NCI-H1694 (cell line): ENCODE measurements at places on chromosomes 11 and 22.

DNA sequence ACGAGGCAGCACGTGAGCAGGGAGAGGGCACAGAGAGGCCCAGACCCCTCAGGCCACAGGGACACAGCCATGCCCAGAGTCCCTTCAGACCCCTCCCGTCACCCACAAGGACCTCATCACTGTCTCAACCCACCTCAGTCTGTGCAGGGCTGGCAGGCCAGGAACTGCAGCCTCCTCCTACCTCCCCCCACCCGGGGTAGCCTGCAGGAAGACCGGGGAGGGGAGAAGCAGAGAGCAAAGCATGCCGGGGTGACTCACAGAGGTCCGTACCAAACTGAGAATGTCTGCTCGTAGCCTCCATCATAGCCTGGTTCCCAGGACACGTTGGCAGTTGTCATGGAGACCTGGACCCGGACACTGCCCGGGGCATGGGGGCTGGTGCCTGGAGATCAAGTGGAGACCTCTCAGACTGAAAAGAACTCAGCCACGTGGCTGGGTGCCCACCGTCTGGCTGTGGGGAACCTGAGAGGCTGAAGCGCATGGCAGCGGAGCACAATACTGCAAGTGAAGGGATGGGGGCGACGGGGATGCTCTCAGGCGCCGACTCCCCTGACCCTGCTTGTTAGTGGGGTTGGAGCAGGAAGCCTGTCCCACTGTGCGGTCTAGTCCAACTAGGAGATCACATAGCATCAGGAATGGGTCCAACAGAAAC lies 27.2 kb downstream of the IGSF9B start:
- no peak for DNase-seq

GRCh38 chr11:115678942-115679341 lies 174.7 kb upstream of the CADM1 start:
- DNase-seq, result no peak

- no peak for DNase-seq
These were observed 119.0 kb downstream of the LDLRAD3 start for GRCh38 chr11:36062796-36063365.

GRCh38 chr22:50000587-50001387 lies 11.8 kb downstream of the IL17REL start:
- DNase-seq, result no peak

- no peak for DNase-seq
These were observed 6.5 kb downstream of the MSANTD2 start for GRCh38 chr11:124793466-124794278.

GRCh38 chr11:131154351-131154750 lies 216.1 kb upstream of the NTM start:
- DNase-seq, result no peak

GRCh38 chr11:69368119-69368880 lies 74.3 kb downstream of the MYEOV start:
- no peak for DNase-seq

- no peak for DNase-seq
These were observed 749 bp downstream of the VWA5A start for GRCh38 chr11:124115782-124116616.

DNA sequence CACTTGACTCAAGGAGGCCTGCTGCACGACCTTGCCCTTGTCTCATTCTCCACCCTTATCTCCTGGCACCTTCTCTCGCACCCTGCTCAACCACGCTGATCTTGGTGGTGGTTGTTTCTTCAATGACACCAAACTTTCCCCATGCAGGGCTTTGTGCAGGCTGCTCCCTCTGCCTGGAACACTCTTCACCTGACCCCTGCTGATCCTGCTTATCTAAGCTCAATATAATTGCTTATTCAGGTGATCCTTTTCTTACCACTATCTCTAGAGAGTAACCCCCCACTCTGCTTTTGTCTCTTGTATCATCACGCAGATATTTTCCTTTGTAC lies 604.4 kb downstream of the BUD13 start:
- DNase-seq, result no peak

DNA sequence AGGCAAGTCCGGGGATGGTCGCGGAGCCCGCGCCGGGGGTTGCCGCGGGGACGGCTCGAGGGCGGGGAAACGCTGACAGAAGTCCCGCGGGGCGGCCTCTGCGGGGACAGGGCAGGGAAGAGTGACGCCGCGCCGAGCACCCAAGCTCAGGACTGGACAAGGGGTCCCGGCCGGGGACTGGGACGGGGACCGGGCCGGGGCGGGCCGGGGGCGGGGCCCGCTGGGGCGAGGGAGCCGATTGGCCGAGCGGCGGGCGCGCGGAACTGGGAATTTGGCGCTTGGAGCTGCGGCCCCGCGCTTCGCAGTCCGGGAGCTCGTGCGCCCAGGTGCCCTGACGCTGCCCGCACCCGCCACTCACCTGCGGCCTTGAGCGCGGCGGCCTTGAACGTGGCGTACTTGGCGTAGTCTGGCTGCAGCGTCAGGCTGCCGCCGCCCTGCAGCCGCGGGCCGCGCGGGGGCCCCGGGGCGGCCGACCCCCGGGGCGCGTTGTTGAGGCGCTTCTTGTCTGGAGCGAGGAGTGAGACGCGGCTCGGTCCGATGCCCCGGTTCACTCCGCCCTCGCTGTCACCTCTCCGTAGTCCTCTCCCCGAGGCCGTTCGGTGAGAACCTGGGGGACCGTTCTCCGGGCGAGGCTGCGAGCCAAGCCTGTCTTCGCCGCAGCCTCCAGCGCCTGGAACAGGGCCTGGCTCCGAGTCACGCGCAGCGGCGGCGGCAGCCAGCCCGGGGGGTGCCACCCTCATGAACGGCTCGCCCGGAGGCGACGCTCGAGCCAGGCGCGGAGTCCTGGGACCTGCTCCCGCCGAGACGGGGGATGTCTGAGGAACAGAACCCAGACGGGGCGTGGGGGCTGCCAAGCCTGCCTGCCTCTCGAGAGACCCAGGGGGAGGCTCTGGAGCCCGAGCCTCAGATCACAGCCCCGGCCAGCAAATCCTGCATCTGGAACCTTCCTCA lies 4.5 kb downstream of the SHISA8 start:
- DNase-seq, result no peak

DNA sequence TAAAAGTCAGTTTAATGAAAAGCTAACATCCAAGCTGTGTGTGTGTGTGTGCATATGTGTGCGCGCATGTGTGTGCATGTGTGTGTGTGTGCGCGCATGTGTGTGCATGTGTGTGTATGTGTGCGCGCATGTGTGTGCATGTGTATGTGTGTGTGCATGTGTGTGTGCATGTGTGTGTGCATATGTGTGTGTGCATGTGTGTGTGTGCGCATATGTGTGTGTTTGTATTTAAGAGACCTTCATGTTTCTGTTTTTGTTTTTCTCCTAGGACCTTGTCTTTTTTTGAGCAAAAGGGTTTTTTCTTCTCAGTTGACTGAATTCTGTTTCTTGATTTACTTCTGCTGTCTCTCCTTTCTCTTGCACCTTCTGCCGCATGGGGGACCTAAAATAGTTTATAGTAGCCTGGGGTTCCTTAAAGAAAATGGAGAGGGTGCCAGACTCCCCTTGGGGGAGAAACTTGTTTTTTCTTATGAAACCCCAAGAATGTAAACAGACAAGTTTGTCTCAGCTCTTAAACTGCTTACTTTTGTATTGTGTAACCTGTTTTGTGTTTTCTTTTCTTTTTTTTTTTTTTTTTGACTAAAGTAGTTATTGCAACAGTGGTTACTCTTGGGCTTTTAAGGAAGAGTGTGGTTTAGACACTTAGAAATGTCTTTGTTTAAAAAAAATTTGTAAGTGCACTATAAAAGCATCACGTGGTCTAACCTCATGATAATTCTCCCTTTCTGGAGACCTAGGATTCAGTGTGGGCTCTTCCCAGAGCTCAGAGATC lies 53.0 kb downstream of the OSBPL5 start:
- DNase-seq, result no peak

GRCh38 chr11:78040691-78041379 lies 17.8 kb upstream of the KCTD14 start:
- DNase-seq, result no peak

GRCh38 chr22:32018056-32018455 lies 25.0 kb upstream of the SLC5A1 start:
- no peak for DNase-seq

DNA sequence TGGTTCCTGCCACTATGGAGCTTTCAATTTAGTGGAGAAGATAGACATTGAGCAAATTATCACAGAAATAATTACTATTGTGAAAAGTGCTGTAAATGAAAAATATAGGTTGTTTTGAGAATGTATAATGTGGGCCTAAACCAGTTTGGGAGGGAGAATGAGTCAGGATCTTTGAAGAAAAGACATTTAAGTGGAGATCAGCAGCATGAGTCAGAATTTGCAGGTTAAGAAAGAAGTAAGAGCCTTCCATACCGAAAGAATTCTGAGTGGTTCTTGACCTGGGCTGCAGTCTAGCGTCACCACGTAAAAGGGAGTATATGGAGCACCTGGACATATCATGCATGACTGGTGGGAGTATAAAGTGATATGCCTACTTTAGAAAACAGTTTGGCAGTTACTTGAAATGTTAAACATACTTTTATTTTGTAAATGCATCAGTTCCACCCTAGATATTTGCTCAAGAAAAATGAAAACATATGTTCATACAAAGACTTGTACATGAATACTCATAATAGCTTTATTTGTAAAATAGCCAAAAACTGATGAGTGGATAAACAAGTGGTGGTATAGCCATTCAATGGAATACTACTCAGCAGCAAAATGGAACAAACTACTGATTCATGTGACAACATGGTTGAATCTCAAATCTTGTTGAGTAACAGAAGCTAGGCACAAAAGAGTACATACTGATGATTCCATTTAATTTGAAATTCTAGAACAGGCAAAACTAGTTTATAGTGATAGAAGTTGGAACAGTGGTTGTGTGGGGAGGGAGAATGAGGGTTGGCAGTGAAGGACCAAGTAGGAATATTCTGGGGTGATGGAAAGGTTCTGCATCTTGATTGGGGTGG lies 99.2 kb downstream of the STIM1 start:
- DNase-seq, result no peak

GRCh38 chr11:69141742-69142141 lies 14.0 kb upstream of the SMIM38 start:
- no peak for DNase-seq
